Activated naive CD8-positive, alpha-beta T cell treated with anti-CD3 and anti-CD28 coated beads, Interleukin-2, amount 50 U/mL, for 24 hours (primary cell): ENCODE measurements at places on chromosomes 11 and 22.

GRCh38 chr22:40021401-40022000 lies 26.7 kb downstream of the FAM83F start:
- no peak for DNase-seq
- H3K36me3 ChIP-seq, result no peaks in the 10 kb centered on the region
- H3K27me3 ChIP-seq, result no peaks in the 10 kb centered on the region
- H3K27ac ChIP-seq, result no peak overlapping the region
- peaks cover 4% of the 10 kb centered on the region for H3K4me1 ChIP-seq

- no peak overlapping the region for H3K27ac ChIP-seq
- peaks cover 18% of the 10 kb centered on the region for H3K36me3 ChIP-seq
- no peaks in the 10 kb centered on the region for H3K27me3 ChIP-seq
- no peak for DNase-seq
- no peaks in the 10 kb centered on the region for H3K4me1 ChIP-seq
Observed at GRCh38 chr11:31387379-31387778, 17.7 kb downstream of the DNAJC24 start.

- H3K36me3 ChIP-seq, result peaks cover 1% of the 10 kb centered on the region
- no peak for DNase-seq
- H3K27me3 ChIP-seq, result peaks cover 5% of the 10 kb centered on the region
Observed at GRCh38 chr11:94629741-94630140, 62.6 kb downstream of the PIWIL4 start.

GRCh38 chr11:1261241-1262071 lies 38.6 kb downstream of the MUC5B start:
- peaks cover 7% of the 10 kb centered on the region for H3K36me3 ChIP-seq
- H3K27me3 ChIP-seq, result no peaks in the 10 kb centered on the region
- H3K4me1 ChIP-seq, result peaks cover 17% of the 10 kb centered on the region
- DNase-seq, result no peak
- no peak overlapping the region for H3K27ac ChIP-seq

- no peaks in the 10 kb centered on the region for H3K4me1 ChIP-seq
- no peak overlapping the region for H3K27ac ChIP-seq
- peaks cover 6% of the 10 kb centered on the region for H3K27me3 ChIP-seq
- no peak for DNase-seq
Observed at GRCh38 chr22:36104988-36105387, 55.6 kb downstream of the APOL3 start.

DNA sequence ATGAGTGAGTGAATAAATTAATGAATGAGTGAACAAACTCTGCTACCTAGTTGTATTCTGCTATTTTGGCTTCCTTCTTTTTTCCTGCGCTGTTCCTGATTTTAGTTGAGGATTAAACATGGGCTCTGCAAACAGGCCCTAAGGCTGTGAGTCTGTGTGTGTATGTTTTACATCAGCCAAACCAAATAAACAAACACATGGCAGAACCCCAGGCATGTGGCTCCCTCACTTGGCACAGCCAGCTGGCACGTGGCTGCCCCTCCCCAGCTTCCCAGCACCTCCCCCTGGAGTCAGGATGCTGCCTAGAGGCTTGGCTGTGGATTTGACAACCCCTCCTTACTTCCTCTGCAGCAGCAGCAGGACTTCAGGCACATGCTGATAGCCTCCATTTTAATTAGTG lies 593.2 kb downstream of the INSC start:
- no peaks in the 10 kb centered on the region for H3K36me3 ChIP-seq
- no peak overlapping the region for H3K4me3 ChIP-seq
- H3K27ac ChIP-seq, result no peak overlapping the region
- no peak for DNase-seq
- no peaks in the 10 kb centered on the region for H3K4me1 ChIP-seq

DNA sequence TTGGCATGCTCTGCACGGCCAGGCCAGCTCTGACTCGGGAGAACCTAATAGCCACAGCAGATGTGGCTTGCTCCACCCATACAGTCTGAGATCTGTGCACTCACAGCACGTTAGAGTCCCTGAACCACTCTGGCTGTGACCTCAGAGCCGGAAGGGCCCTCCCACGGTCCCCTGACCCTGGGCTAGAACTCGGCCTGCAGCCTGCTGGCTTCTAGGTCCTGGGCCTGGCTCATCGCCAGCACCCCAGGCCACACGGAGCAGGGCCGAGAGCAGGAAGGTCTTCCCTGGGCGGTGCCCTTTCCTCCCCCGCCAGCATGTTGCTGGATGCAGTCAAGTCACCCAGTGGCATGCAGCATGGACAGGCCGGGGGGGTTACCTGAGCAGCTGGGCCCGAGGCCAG lies 35.3 kb upstream of the TTLL12 start:
- peaks cover 10% of the 10 kb centered on the region for H3K4me1 ChIP-seq
- H3K27me3 ChIP-seq, result no peaks in the 10 kb centered on the region
- no peaks in the 10 kb centered on the region for H3K36me3 ChIP-seq
- no peak overlapping the region for H3K27ac ChIP-seq

- peaks cover 9% of the 10 kb centered on the region for H3K4me1 ChIP-seq
- no peaks in the 10 kb centered on the region for H3K36me3 ChIP-seq
- no peak for DNase-seq
- no peak overlapping the region for H3K27ac ChIP-seq
- no peak overlapping the region for H3K4me3 ChIP-seq
Observed at GRCh38 chr22:23115825-23116494, 25.8 kb downstream of the RSPH14 start.

GRCh38 chr11:115503083-115503885 lies 931 bp downstream of the CADM1 start:
- H3K4me1 ChIP-seq, result peaks cover 5% of the 10 kb centered on the region
- H3K36me3 ChIP-seq, result no peaks in the 10 kb centered on the region
- peak overlapping the region; percentile 46 for H3K4me3 ChIP-seq

- H3K4me3 ChIP-seq, result no peak overlapping the region
- peaks cover 8% of the 10 kb centered on the region for H3K4me1 ChIP-seq
- no peaks in the 10 kb centered on the region for H3K27me3 ChIP-seq
- H3K36me3 ChIP-seq, result peaks cover 30% of the 10 kb centered on the region
- H3K27ac ChIP-seq, result no peak overlapping the region
Observed at GRCh38 chr22:40300884-40301672, 45.2 kb upstream of the ADSL start.

- H3K4me3 ChIP-seq, result no peak overlapping the region
- H3K27ac ChIP-seq, result no peak overlapping the region
- no peaks in the 10 kb centered on the region for H3K27me3 ChIP-seq
- no peak for DNase-seq
- H3K4me1 ChIP-seq, result no peaks in the 10 kb centered on the region
Observed at GRCh38 chr11:22079133-22079872, 113.6 kb upstream of the ANO5 start.

DNA sequence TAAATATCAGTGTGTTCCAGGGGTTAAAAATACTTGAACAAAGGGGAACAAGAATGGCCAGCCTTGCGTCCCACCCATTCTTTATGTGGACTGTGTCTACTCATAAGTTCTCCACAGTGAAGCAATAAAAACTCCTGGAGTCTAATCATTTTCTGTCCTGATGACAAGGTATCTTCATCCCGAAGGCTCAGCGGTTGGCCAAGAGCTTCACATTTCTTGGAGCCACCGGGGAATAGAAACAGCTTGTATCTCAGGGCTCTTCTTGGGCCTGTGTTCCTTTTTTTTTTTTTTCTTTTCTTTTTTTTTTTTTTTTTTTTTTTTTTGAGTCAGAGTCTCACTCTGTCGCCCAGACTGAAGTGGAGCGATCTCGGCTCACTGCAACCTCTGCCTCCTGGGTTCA lies 36.8 kb upstream of the ADORA2A start:
- peaks cover 7% of the 10 kb centered on the region for H3K36me3 ChIP-seq
- H3K27ac ChIP-seq, result no peak overlapping the region
- DNase-seq, result no peak

- H3K36me3 ChIP-seq, result no peaks in the 10 kb centered on the region
- H3K27ac ChIP-seq, result no peak overlapping the region
- no peak overlapping the region for H3K4me3 ChIP-seq
Observed at GRCh38 chr11:118282606-118283005, 18.5 kb upstream of the MPZL2 start.

DNA sequence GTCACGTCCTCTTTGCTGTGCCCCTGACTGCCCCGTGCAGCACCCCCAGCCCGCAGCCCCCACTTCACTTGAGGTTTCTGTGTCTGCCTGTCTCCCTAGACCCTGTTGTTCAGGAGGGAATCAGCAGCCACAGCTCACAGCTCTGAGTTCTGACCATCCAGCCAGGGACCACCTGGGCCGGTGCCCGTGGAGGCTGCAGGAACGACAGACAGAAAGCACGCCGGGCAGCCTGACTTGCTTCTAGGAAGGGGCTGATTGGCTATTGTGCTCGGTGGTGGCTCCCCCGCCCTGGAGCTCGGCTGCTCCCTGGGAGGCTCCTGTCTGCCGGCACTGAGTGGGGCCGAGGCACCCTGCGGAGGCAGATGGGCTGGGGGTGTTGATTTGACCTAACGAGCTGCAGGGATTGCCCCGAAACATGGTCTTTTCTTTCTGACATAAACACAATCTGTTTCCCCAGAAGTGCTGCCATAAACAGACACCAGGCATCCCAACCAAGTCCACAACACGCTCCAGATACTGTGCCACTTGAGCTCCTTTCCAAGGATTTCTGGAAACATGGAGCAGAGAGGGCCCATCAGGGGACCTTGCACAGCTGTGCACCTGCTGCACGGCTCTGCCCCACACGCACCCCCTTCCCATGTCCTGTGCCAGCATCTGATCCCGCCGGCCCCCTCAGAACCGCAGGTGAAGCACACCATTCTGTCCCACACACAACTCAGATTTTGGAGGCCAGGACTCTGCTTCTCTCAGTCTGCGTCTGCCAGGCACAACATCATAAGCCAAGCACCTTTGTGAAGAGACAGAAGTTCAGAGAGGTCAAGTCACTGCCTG lies 855.9 kb downstream of the TBC1D22A start:
- H3K4me1 ChIP-seq, result no peaks in the 10 kb centered on the region
- H3K27ac ChIP-seq, result no peak overlapping the region
- H3K27me3 ChIP-seq, result peaks cover 8% of the 10 kb centered on the region
- DNase-seq, result no peak
- no peak overlapping the region for H3K4me3 ChIP-seq
- H3K36me3 ChIP-seq, result no peaks in the 10 kb centered on the region

DNA sequence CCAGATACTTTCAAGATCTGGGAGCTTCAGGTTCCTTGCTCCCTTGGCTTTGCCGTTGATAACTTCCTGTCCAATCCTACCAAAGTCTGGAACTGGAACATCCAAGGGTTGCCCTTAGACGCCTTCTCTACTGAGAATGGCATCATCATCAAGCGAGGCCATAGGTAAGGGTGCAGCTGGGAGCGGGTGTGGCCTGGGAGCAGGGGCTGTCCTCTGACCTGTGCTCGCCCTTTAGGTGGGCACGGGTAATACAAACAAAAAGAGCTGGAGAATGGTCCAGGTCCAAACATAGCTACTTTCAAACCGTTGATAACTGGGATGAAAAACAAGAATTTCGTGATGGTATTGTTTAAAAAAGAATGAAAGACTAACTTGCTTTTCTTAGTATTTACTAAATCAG lies 25.0 kb downstream of the CASP12 start:
- H3K36me3 ChIP-seq, result no peaks in the 10 kb centered on the region
- DNase-seq, result no peak
- H3K4me3 ChIP-seq, result no peak overlapping the region
- H3K27ac ChIP-seq, result no peak overlapping the region
- peaks cover 32% of the 10 kb centered on the region for H3K4me1 ChIP-seq

- no peaks in the 10 kb centered on the region for H3K36me3 ChIP-seq
- H3K4me3 ChIP-seq, result no peak overlapping the region
- no peak for DNase-seq
- no peaks in the 10 kb centered on the region for H3K4me1 ChIP-seq
Observed at GRCh38 chr11:15748132-15748531, 608.2 kb downstream of the SOX6 start.
